Epithelial cell of proximal tubule (primary cell): ENCODE measurements at places on chromosomes 5 and 9. TPM values are rescaled to one million over a fixed set of nuclear protein-coding genes. Genes with fewer than 3 reads are reported as not detected.
A peak's percentile ranks its signal among the peaks of the same experiment; 100 is the strongest.

GRCh38 chr9:90546200-90546599 lies 96.4 kb downstream of the DIRAS2 start:
- DNase-seq: peak; percentile 77

DNA sequence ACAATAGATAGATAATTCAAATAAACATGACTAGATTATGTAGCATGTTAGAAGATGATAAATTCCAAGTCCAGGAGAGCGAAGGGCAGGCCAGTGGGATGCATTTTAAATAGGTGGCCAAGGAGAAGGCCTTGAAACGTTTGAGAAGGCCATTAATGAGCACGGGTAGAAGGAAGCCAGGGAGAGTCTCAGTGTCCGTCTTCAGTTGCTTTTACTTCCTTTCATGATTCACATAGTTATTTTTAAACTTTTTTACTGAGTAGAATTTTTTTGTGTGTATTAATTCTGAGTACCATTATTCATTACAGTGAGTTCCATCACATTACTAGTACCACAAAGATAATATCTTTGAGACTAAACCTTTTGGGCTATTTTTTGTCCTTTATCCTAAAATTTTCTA lies 259.2 kb downstream of the ARRDC3 start:
- DNase-seq: no peak

DNA sequence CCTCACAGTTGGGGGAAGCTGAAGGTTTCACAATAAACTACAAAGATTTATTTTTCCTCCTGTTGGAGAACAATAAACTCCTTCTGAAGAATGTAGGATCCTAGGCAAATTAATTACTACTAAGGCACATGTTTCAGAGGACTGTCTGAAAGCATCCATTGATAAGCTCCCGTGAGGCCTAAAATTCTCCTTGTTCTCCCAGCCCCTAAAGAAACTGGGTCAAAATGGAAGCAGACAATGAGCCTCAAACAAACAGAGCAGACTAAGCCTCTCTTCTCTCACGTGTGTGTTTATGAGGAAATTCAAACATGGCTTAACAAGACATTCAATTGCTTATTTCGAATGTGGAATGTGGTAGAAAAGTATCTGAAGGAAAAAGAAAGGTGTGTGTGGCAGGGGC lies 249.0 kb downstream of the GLIS3 start:
- DNase-seq: no peak

GRCh38 chr5:50415912-50416311 lies 25.2 kb downstream of the EMB start:
- no peak for DNase-seq

- no peak for DNase-seq
These were observed 24.3 kb downstream of the BOD1 start for GRCh38 chr5:173592050-173592669.

- DNase-seq: no peak
These were observed 200 bp downstream of the NPR3 start for GRCh38 chr5:32711362-32711680.

GRCh38 chr5:169875091-169875728 lies 105.1 kb downstream of the INSYN2B start:
- no peak for DNase-seq

- no peak for DNase-seq
These were observed 135.8 kb downstream of the PLCXD3 start for GRCh38 chr5:41374631-41375030.

DNA sequence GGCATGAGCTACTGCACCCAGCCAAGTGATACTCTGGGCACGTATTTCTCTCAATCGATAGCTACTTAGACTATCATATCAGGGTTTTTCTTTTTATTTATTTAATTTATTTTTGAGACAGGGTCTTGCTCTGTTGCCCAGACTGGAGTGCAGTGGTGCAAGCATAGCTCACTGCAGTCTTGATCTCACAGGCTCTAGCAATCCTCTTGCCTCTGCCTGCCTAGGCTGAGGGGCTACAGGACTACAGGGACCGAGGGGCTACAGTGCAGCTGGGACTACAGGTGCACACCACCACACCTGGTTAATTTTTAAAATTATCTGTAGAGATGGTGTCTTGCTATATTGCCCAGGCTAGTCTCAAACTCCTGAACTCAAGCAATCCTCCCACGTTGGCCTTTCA lies 20.3 kb upstream of the ANKHD1 start:
- DNase-seq: no peak

The ARID3C gene
- not detected in 2 replicates for total RNA-seq

The PCDHGC5 gene
- total RNA-seq: 0.06 TPM in 1 of 2 replicates, not detected in the other

The APBA1 gene
- total RNA-seq: 0.29 and 0.36 TPM in 2 replicates

The ERAP2 gene
- total RNA-seq: 28.0 and 45.6 TPM in 2 replicates
